ENCODE measurements at places on chromosomes 16 and 17. TPM values are rescaled to one million over a fixed set of nuclear protein-coding genes. Genes with fewer than 3 reads are reported as not detected.

GRCh38 chr17:38544839-38545209, 60.9 kb downstream of the SRCIN1 start:
- no peak for DNase-seq

Gene TMEM238L
- polyA plus RNA-seq = not detected

Gene NPIPB2
- 2.7 TPM for polyA plus RNA-seq

Gene PRSS36
- polyA plus RNA-seq = 0.75 TPM

Gene CCL1
- polyA plus RNA-seq = not detected

Gene LGALS9B
- polyA plus RNA-seq = not detected

Measured in A549 (cell line).